ENCODE measurements at places on chromosomes 6 and 20.

GRCh38 chr6:167826230-167826895 lies 348 bp upstream of the AFDN start:
- DNase-seq, result peak; percentile 58

- no peak for DNase-seq
These were observed 6.7 kb downstream of the RWDD2A start for GRCh38 chr6:83199863-83200225.

GRCh38 chr6:1827984-1828793 lies 218.5 kb downstream of the FOXC1 start:
- no peak for DNase-seq

GRCh38 chr20:33733654-33734576 lies 2.1 kb downstream of the ZNF341 start:
- DNase-seq, result no peak

- DNase-seq, result peak; percentile 65
These were observed 24.1 kb upstream of the MAP3K7 start for GRCh38 chr6:90610751-90611542.

GRCh38 chr6:83808926-83809325 lies 44.2 kb upstream of the RIPPLY2 start:
- no peak for DNase-seq

DNA sequence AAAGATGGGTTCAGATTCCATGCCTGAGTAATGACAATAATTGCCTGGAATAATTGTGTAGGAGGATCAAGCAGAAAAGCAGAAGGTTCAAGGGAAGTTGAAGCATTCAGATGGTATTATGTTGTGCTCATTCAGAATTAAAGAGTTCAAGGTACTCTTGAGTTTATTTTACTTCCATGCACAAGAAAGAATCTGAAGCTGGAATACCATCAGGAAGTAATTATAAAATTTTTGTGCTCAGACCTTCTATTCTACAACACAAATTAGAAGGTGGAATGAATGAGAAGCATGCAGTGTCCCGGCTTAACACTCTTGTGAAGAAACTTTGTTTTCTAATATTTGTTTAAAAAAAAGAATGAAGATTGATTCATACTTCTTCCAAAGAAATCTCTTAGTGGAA lies 139.4 kb upstream of the ENPP5 start:
- no peak for DNase-seq

GRCh38 chr6:108559884-108560462 lies 744 bp upstream of the FOXO3 start:
- peak; percentile 83 for DNase-seq

GRCh38 chr6:29502181-29502580 lies 14.4 kb upstream of the MAS1L start:
- no peak for DNase-seq

DNA sequence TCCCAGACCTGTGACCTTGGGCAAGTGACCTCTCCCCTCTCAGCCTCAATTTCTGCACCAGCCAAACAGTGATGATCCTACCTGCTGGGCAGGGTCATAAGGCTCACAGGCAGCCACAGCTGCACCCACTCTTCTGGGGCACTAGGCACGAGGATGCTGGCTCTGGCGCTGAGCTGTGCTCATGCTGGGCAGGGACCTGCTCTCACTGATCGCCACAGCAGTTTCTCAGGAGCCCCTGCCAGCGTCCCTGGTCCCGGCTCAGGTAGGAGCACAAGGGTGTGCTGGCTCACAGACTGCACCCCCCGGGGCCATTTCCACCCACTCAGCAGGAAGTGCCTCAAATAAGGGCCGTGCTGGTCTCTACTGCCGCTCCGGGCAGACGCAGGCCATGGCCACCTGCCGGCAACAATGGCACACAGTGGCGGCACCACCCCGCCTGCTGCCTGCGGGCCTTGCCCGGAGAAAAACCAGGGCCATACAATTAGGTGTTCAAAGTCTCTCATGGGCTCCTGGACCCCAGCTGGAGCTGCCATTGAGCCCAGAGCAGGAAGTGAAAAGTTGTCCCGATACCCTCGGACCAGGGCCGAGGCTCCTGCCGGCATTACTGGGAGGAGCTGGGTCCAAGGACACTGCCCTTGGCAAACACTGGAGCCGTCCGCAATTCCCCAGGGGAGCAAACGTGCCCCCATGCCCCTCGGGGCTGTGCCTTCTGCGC lies 4.6 kb upstream of the CABLES2 start:
- DNase-seq, result no peak

GRCh38 chr6:137764464-137764863 lies 102.6 kb upstream of the TNFAIP3 start:
- no peak for DNase-seq

DNA sequence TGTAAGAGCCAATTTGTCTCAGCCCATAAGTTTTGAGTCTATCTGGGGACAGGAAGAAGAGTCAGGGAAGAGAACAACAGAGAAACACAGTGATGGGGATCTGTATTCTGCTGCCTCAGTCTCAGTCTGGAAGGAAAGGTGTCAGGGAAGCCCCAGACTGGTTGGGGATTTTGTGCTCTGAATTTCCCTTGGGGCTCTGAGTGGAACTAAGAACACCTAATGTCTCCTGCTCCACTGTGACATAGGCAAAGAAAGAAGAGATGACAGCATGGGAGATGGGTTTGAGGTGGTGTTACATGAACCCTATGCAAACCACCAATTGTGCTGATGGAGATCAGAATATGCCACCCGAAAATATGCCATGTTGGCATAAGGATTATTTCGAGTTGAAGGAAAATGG lies 139.5 kb upstream of the MYLIP start:
- no peak for DNase-seq

DNA sequence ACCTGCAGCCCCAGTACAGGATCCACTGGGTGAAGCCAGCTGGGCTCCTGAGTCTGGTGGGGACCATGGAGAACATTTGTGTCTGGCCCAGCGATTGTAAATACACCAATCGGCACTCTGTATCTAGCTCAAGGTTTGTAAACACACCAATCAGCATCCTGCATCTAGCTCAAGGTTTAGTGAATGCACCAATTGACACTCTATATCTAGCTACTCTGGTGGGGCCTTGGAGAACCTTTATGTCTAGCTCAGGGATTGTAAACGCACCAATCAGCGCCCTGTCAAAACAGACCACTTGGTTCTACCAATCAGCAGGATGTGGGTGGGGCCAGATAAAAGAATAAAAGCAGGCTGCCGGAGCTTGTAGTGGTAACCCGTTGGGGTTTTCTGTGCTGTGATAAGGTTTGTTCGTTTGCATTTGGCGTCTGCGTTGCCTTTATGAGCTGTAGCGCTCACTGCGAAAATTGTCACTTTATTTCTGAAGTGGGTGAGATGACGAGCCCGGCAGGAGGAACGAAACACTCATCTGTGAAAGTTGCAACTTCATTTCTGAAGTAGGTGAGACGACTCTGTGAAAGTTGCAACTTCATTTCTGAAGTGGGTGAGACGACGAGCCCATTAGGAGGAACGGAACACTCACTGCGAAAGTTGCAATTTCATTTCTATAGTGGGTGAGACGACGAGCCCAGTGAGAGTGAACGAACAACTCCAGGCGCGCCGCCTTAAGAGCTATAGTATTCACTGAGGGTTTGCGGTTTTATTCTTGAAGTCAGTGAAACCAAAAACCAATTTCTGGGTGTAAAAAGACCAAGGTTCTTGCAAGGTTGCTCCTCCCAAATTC lies 31.1 kb downstream of the SERPINB6 start:
- DNase-seq, result no peak

DNA sequence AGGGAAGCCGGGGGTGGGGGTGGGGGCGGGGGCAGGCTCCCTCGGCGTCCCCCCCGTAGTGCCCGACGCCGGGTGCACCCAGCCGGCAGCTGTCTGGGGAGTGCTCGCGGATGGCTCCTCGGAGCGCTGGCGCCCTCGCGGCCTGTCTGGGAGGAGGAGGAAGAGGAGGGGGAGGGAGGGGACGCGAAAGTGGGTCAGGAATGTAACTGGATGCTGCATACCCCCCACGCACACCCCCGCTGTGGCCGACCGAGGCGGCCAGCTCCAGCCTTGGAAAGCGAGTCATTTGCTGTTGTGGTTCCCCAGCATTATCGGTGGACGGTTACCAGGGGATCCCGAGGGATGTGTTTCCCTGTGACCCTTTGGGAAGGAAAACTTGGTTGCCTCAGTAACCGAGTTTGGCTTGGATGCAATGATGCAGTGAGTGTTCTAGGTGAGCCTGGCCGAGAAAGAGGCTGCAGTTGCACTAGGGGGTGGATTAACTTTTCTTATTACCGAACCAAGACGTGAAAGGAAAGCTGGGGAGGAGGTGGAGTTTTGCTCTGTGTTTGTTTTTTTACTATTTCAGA lies 55.2 kb upstream of the RREB1 start:
- peak; percentile 49 for DNase-seq

GRCh38 chr6:141347906-141348492 lies 784.7 kb upstream of the GJE1 start:
- DNase-seq, result no peak

- no peak for DNase-seq
These were observed 33.4 kb downstream of the MTFR2 start for GRCh38 chr6:136216503-136217401.

DNA sequence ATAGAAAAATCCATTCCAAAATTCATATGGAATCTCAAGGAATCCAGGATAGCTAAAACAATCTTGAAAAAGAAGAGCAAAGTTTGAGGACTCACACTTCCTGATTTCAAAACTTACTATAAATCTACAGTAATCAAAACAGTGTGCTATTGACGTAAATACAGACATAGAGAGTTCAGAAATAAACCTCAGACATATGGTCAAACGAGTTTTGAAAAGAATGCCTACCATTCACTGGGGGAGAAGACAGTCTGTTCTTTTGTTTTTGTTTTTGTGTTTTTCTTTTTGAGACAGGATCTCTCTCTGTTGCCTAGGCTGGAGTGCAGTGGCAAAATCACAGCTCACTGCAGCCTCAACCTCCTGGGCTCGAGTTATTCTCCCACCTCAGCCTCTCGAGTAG lies 25.3 kb upstream of the PROKR2 start:
- no peak for DNase-seq

DNA sequence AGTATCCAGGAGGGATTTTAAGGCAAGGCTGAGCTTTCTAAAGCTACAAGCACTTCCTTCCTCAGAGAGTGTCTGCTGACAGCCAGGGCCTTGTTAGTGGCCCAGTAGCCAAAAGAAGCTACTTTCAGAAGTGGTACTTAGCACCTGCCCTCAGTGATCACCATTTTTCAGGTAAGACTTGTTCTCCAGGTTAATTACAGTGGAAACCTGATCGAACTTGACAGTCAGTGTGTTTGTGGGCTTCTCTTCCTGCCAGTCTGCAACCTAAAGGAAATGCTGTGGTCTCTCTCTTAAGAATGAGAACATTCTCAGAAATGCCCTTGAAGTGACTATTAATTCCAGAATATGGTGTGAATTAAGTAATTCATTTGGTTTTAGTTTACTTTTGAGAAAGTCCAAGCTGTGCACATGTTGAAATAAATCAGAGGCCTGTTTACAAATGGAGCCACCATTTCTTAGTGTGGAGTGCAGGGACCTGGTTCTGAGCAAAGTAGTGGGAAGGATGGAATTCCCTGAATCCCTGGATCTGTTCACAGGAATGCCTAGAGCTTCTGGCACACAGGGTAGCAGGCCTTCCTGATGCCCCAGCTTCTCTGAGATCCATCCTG lies 185.3 kb upstream of the AGPAT4 start:
- DNase-seq, result no peak

- DNase-seq, result no peak
These were observed 42.4 kb downstream of the TXLNB start for GRCh38 chr6:139249395-139249794.

DNA sequence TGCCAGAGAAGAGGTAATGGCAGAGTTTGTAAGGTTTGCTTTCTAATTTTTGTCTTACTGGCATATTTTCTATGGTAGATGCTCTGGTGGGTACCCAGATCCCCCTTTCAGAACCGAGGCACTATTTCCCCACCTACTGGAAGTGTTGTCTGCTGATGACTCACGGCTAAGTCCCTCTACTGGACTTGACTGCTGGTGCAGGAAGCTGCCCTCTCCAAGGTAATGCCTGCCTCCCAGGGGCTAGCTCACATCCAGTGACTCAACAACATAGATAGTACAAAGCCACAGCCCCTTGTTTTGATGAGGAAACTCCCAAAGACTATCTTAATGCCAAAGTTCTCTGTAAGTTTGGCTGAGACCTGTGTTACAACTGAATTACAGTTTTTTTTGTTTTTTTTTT lies 285.4 kb upstream of the FLRT3 start:
- DNase-seq, result no peak

DNA sequence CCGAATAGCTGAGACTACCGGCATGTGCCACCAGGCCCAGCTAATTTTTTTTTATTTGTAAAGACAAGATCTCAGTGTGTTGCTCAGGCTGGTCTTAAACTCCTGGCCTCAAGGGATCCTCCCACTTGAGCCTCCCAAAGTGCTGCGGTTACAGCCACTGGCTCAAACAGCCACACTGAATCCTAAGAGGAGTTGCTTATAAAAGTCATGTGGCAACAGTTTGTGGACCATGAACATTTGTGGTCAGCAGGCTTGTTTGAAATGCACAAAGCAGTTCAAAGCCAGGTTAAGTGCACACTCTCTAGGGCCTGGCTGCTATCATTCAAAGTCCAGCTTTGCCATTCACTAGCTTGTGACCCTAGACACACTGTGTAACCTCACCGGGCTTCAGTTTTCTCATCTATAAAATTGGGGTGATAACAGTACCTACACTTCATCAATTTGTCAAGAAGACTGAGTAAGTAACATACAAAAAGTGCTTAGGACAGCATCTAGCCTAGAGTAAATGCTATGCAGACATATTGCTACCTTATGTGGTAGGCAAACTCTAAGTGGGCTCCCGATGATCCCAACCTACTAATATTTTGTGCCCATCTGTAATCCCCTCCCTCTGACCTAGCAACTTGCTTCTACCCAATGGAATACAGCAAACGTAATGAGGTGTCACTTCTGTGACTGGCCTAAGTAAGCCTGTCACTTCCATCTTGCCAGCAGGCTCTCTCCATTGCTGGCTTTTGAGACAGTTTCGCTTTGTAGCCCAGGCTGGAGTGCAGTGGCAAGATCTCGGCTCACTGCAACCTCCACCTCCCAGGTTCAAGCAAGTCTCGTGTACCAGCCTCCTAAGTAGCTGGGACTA lies 122.9 kb downstream of the ZMYND8 start:
- no peak for DNase-seq

DNA sequence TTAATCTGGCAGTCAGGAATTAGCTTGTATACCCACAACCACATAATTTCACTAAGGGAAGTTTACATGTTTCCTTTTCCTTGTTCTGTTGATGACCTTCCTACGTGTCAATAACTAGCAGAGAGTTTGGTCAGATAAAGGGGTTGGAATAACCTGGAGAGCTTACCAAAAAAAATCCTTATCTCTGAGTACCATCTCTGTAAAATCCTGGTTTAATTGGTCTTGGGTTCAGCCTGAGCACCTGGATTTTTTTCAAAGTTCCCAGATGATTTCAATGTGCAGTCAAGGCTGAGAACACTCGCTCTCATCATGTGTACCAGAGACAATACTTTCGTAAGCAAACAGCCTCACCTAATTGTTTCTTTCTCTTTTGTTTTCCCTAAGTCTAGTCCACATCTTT lies 483.8 kb upstream of the FLRT3 start:
- no peak for DNase-seq

- DNase-seq, result no peak
These were observed 189.5 kb upstream of the MANEA start for GRCh38 chr6:95387845-95388244.

Data from hindlimb muscle (tissue), 1 donor.